ENCODE measurements at places on chromosomes 2 and 18. TPM values are rescaled to one million over a fixed set of nuclear protein-coding genes. Genes with fewer than 3 reads are reported as not detected.

The RRM2 gene
- 396 TPM for total RNA-seq

The TANK gene
- 49.2 TPM for total RNA-seq

The NYAP2 gene
- total RNA-seq: not detected

GRCh38 chr2:133561045-133561852 is 7.0 kb downstream of the NCKAP5 start:
- peak; percentile 4 for DNase-seq

DNA sequence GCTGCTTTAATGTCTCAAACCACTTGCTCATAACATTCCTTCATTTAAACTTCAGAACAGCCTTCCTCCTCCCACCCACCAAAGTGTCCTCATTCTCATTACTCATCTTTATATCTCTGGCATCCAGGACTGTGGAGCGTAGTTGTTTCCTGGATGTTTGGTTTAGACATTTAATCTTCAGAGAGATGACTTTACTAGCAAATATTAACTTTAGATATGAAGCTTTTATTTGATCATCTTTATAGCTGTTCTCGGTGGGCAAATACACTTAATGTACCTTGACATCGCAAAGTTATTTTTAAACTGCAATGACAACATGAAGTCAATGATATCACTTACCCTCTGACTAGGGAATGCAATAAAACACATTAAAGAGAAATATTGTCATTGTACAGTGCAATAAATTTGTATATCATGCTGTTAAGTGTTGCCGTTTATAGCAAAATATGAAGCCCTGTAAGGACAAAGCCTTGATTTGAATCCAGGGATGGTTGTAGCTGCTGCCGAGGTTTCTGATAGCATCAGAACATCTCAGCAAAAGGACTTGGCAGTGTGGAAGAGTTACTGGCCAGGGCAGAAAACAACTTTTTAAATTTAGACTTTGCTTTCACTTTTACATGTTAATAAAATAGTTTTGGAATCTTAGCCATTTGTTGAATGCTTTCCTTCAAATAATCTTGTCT is 4.6 kb upstream of the LAMA3 start:
- DNase-seq: no peak

DNA sequence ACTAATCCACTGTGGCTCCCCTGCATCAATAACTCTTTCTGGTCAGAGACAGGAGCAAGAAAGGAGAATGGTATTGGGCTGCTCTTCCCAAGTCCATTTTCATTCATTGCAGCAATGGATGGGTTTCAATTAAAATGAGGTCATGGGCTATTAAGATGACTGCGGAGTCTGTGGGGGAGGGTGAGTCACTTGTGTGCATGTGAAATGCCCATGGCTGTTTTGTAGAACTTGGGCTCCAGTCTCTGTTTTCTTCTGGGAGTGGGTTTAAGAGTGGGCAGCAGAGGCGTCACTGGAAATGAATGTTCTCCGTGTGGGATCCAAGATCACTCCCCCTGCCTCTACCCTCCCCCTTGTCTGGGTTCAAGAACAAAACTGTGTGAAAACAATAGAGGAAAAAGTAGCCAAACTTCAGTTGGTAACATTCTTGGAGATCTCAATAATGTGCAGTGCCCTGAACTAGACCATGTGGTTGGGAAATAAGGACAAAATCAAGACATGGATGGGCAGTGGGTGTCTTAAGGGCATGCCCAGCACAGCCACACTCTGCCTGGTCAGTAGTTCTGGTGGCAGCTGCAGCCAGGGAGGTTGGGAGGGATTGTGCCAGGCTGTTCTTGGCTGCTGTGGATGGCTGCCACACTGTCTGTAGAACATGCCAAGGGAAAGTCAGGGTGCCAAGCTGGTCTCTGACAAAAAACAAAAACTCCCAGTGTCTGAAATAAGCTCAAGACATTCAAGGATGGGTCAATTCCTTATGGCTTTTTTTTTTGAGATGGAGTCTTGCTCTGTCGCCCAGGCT is 68.2 kb upstream of the CXCR4 start:
- DNase-seq: peak; percentile 19

The TEX261 gene
- 39.9 TPM for total RNA-seq

Data from activated CD8-positive, alpha-beta T cell treated with anti-CD3 and anti-CD28 coated beads for 36 hours (primary cell).